Kidney glomerular epithelial cell (primary cell): ENCODE measurements at places on chromosomes 12 and 14.

GRCh38 chr12:82425241-82425640 is 66.9 kb downstream of the METTL25 start:
- DNase-seq: peak; percentile 53

DNA sequence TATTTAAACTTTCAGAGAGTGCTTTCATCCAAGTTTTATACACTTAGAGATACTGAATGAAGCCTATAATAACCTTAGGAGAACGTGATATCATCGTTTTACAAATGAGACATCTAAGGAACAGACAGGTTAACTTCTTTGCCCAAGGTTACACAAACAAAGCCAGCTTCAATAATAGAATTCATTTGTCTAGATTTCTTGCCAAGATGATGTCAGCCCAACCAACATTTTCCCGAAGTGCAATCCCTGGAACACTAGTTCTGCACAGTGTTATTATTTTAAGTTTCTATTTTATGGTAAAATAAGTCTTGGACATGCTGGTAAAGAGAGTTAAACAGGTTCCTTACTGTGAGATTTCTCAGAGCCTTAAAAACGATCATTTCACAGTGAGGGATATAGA is 174.6 kb downstream of the SLC25A21 start:
- peak; percentile 68 for DNase-seq

- no peak for DNase-seq
Measured at GRCh38 chr14:85915711-85916110, 385.8 kb downstream of the FLRT2 start.

DNA sequence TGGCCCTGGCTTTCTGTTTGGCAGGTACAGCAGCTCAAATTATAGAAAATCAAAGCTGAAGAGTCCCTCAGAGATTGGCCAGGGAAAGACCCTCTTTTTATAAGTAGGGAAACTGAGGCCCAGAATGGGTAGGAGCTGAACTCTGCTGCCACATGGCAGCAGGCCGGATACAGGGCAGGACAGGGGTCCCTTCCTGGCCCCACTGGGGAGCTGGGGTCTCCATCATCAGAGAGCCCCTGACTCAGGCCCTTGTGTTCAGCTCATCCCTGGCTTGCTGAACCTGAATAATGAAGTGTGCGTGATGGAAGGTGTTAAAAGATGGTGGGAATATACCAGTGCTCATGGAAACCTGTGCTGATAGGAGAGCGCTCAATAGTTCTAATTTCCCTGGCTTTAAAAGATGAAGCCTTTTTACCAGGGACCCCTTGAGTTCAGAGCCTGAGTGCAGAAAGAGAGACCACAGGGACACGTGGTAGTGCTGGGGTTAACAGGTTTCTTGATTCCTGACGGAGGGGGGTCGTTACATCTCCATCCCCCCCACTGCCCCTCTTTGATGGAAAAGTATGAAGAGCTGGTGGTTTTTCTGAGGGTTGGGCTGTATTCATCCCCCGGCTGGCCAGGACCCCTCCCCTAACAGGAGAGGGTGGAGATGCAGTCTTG is 4.4 kb downstream of the DLK1 start:
- no peak for DNase-seq

DNA sequence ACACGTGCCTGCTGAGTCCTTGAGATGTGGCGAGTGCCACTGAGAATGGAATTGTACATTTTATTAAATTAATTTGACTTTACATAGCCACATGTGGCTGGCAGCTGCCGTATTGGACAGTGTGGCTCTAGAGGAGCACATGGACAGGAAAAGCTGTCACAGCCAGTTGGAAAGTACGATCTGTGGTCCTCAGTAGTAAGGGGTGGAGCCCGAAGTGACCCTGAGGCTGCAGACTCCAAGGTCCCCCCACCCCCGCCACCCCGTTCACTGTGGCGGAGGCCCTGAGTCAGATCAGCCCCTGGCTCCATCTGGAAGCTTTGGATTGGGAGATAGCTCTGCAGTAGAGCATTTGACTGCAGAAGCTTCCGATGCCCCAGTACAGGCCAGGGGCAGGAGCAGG is 25.8 kb upstream of the BEGAIN start:
- no peak for DNase-seq

- DNase-seq: peak; percentile 98
Measured at GRCh38 chr12:50246873-50247612, 36.3 kb downstream of the LIMA1 start.

- no peak for DNase-seq
Measured at GRCh38 chr12:50557421-50557820, 52.6 kb downstream of the DIP2B start.

DNA sequence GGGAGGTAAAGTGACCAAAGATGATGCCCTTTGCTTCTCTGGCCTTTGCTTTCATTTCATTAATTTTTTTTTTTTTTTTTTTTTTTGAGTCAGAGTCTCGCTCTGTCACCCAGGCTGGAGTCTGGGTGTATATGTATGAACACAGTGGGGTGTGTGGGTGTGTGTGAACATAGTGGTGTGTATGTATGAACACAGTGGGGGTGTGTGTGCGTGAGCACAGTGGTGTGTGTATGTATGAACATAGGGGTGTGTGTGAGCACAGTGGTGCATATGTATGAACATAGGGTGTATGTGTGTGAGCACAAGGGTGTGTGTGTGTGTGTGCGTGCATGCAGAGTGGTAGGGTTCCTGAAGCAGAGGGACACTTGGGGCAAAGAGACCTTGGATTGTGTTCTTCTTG is 9.6 kb downstream of the KLC1 start:
- DNase-seq: no peak

DNA sequence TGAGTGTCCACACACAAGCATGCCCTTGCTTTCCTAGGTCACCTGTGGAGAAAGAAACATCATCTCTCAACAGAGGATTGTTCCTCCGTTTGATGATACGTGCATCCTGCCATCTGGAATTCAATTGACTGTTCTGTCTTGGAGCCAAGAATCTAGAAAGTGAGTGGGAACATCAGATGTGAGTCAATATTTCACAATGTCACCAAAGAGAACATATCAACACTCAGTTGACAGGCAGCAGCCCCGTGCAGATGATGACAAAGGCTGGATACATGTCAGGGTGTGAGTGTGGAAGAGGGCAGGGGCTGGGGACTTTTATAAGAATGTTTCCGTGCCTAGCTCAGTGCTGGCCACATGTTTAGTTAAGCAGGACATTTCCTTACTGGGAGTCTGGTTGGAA is 76.1 kb downstream of the TBC1D30 start:
- DNase-seq: no peak

DNA sequence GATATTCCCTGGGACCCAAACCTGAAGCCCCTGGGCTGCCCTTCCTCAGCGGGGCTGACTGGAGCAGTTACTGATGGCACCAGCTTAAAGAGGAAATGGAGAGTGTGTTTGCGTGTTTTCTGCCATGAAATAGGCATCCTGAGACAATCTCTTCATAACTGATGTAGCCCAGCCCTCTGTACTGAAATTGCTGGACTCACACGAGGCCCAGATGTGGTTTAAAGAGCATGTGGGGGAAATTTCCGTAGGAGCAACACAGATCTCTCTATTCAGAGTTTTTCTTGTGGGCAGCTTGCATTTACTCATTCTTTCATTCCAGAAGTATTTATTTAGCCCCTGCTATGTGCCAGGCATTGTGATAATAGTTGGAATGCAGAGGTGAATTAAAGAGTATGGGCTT is 782.1 kb upstream of the TBX3 start:
- no peak for DNase-seq

DNA sequence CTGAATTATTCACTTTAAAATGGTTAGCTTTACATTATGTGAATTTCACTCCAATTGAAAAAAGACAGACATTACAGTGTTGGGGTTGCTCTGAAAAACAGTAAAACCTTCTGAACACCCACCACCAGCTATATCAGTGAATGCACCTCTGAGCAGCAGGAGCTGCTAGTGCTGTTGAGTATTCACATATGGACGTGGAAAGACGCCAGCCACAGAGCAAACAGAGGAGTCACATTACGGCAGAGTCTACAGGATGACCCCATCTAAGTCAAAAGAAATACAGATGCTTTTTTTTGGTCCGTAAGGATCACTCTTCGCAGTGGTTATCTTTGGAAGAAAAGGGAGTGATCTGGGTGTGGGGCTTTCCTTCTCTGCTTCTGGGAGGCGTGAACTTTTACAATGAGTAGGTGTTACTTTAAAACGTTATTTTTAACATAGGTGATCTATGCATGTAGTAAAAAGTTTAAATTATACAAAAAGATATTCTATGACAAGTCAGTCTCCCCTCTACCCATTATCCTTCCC is 4.5 kb downstream of the HVCN1 start:
- no peak for DNase-seq

- peak; percentile 66 for DNase-seq
Measured at GRCh38 chr12:51372021-51372420, 19.2 kb downstream of the GALNT6 start.

GRCh38 chr14:105926373-105927095 is 400.2 kb downstream of the TMEM121 start:
- DNase-seq: no peak
